NCI-H146 (cell line): ENCODE measurements at places on chromosomes 5 and 9.
A peak's percentile ranks its signal among the peaks of the same experiment; 100 is the strongest.

- peak; percentile 40 for DNase-seq
Observed at GRCh38 chr5:109689740-109690241, at the start of gene MAN2A1. MAN2A1 (plus strand) TSS chr5:109689927; CDS start chr5:109690418, 491 bp downstream.

GRCh38 chr5:122182491-122182921 lies 53.2 kb downstream of the ZNF474 start:
- DNase-seq: peak; percentile 0

- DNase-seq: no peak
Observed at GRCh38 chr5:159002171-159002570, 97.5 kb downstream of the EBF1 start.

DNA sequence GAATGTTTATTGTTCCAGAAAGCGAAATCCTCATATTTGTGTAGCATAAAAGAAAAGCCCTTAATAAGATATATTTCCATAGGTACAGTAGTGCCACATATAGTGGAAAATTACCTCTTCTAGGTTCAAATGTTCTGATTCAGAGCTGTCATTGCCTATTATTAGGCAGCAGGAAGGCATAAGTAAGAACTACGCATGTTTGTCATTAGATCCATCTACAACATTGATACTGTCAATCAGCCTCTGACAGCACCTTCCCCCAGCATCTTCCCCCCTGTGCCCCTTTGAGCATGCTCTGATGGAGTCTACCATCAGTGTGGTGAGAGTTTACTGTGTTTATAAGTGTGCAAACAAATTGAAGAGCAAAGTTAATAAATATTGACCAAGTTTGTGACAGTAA lies 816.1 kb downstream of the TLE4 start:
- DNase-seq: no peak

DNA sequence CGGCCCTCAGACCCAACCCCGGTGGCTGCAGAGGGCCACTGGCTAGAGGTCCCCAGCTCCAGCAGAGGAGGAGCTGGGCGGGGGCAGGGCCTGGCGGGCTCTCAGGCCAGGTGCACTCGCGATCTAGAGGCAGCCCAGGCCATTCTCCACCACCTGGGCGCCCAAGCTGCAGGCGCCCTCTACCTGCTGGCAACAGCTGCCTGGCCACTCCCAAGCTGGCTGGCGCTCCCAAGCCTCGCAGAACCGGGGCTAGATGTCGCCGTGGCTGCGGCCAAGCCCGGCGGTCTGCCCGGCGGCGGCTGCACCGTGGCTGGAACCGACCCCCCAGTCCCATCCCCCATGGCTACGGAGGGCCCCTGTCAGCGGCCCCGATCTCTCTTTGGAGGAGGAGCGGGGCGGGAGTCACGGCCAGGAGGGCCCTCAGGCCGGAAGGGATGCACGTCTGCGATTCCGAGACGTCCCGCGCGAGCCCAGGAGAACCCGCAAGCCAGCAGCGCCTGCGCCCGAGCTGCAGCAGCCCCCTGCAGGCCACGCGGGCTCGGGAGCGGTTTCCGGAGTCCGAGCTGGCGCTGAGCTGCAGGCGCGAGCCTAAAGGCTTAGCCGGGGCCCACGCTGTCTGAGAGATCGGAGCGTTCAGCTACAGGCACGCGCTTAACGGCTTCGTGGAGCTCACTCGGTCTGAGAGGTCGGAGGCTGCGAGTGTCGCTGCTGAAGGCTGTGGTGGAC lies 44.3 kb upstream of the BICD2 start:
- peak; percentile 86 for DNase-seq

GRCh38 chr5:142740474-142741242 lies 29.5 kb upstream of the ARHGAP26 start:
- no peak for DNase-seq

- no peak for DNase-seq
Observed at GRCh38 chr5:159061834-159062474, 37.8 kb downstream of the EBF1 start.

DNA sequence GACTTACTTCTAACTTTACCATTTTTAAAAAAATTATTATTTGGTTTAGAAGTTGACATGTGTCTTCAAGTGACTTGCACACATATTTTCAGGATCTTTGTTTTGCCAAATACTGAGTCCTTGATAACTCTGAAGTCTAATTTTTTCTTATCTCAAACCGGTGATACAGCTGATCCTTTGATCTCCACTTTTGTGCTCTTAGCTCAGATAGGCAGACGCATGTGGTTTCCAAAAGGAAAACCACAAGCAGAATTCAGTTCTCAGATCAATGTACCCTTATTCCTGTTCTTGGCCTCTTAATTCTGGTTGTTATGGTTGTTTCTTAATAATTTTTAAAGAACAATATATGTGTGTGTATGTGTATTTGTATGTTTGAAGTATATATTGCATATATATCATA lies 238.3 kb upstream of the EDIL3 start:
- no peak for DNase-seq

DNA sequence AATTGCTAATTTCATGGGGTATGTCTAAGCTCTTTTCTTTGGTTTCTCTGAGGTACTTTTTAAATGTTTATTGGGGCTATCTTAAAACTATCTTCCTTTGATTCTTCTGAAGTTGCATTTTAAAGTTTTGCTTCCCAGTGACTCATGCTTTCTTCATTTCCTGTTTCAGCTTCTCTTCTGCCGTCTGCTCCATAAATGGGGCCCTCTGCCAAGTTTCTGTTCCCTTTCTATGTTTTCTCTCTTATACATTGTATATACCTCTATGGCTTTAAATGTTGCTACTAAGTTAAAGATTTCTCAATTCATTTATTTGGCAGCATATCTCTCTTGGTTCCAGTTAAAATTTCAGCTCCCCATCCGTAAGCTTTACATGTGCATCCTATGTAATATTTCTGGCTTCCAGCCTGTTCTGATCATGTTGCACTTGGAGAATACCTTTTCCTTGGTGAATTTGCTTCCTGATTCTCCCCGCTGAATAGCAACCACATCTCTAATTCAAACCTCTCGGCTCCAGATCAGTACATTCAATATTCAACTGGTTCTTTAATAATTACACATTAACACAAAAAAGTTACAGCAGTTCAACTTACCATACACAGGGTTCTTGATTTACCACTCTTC lies 125.3 kb downstream of the ST8SIA4 start:
- DNase-seq: no peak

DNA sequence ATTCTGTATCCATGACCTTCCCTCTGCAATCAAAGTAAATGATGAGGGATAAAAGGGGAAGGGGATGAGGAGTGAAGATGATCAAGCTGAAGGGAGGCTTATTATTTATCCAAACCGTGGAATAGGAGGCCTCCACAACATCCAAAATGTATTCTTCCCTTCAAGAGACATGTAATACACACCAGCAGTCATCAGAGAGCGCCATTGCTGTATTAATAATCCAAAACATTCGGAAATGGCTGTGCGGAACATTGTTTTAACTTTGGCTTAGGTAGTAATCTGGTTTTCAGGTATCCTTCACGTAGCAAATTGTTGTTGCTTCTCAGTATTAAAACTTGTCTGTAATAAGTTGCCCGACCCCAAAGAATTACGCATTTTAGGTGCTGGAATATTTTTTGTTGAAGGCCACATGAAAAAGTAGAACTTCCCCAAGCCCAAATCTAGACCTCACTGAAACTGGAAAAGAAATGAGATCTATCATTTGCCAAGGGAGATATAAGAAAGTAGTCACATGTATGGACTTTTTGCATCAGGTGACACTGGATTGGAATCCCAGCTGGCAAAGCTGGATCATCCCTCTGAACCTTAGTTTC lies 2.6 kb upstream of the BOD1 start:
- peak; percentile 22 for DNase-seq
